ENCODE measurements at places on chromosomes 5 and 9.
A peak's percentile ranks its signal among the peaks of the same experiment; 100 is the strongest.

- H3K27ac ChIP-seq, result no peak overlapping the region
- no peaks in the 10 kb centered on the region for H3K36me3 ChIP-seq
- H3K4me1 ChIP-seq, result no peaks in the 10 kb centered on the region
- DNase-seq, result no peak
These were observed 15.6 kb downstream of the TICAM2 start for GRCh38 chr5:115586525-115587146.

DNA sequence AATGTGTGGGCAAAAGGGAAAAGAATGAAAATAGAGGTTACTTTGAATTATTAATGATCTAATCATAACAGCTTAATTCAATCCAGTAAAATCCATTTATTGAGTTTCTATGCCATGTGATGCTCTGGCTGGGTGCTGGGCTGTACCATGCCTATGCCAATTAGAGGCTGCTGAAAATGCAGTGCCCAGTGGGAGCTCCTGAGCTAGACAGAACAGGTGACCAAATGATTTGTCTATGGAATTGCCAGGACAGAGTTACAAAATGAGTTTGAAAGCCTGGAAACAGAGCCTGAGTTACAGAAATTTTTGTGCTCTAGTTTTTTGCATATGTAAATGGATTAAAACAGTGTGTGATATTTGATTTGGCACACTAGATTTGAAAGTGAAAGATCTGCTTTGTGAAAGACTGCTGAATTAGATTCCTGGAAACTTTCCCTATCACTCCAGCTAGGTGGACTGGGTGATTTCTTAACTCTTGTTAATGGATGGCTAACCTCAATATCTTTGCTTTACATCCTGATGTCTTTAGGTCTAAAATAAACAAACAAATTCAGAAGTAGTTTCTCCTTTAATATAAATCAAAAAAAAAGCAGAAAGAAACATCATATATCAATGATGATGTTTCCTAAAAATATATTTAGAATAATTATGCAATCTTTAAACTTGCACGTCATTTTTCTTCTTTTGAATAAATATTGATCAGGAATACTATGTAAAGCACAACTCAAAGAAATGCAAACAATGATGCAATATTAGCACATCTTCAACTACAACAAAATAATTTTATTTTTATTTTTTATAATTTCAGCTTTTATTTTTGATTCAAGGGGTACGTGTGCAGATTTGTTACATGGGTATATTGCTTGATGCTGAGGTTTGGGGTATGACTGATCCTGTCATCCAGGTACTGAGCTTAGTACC lies 194.8 kb upstream of the FBXL7 start:
- H3K36me3 ChIP-seq, result no peaks in the 10 kb centered on the region
- DNase-seq, result no peak
- no peak overlapping the region for H3K27ac ChIP-seq
- H3K4me1 ChIP-seq, result no peaks in the 10 kb centered on the region
- H3K4me3 ChIP-seq, result no peak overlapping the region

DNA sequence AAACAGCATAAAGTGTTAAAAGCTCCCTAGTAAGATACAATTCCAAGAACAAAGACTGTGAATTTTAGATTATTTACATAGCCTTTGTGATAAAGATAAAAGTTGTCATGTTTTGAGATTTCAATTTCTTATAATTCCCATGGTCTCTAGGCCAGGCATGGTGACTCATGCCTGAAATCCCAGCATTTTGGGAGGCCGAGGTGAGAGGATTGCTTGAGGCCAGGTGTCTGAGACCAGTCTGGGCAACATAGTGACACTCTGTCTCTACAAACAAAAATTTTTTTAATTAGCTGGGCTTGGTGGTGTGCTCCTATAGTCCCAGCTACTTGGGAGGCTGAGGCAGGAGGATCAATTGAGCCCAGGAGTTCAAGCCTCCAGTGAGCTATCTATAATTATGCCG lies 48.1 kb downstream of the BDP1 start:
- no peak overlapping the region for H3K4me3 ChIP-seq
- no peaks in the 10 kb centered on the region for H3K27me3 ChIP-seq
- H3K4me1 ChIP-seq, result no peaks in the 10 kb centered on the region
- no peak overlapping the region for H3K27ac ChIP-seq
- peaks cover 51% of the 10 kb centered on the region for H3K36me3 ChIP-seq

- no peaks in the 10 kb centered on the region for H3K27me3 ChIP-seq
- no peaks in the 10 kb centered on the region for H3K36me3 ChIP-seq
- no peak overlapping the region for H3K27ac ChIP-seq
- DNase-seq, result no peak
These were observed 282.2 kb downstream of the MED10 start for GRCh38 chr5:6096101-6096500.

- H3K4me1 ChIP-seq, result no peaks in the 10 kb centered on the region
- no peak overlapping the region for H3K27ac ChIP-seq
- no peaks in the 10 kb centered on the region for H3K36me3 ChIP-seq
- no peak overlapping the region for H3K4me3 ChIP-seq
- no peaks in the 10 kb centered on the region for H3K27me3 ChIP-seq
These were observed 12.2 kb upstream of the GPR151 start for GRCh38 chr5:146528236-146528635.

GRCh38 chr5:114469372-114469771 lies 107.5 kb downstream of the KCNN2 start:
- no peak overlapping the region for H3K4me3 ChIP-seq
- H3K27ac ChIP-seq, result no peak overlapping the region
- H3K36me3 ChIP-seq, result no peaks in the 10 kb centered on the region
- peaks cover 17% of the 10 kb centered on the region for H3K4me1 ChIP-seq
- no peak for DNase-seq
- H3K27me3 ChIP-seq, result no peaks in the 10 kb centered on the region

DNA sequence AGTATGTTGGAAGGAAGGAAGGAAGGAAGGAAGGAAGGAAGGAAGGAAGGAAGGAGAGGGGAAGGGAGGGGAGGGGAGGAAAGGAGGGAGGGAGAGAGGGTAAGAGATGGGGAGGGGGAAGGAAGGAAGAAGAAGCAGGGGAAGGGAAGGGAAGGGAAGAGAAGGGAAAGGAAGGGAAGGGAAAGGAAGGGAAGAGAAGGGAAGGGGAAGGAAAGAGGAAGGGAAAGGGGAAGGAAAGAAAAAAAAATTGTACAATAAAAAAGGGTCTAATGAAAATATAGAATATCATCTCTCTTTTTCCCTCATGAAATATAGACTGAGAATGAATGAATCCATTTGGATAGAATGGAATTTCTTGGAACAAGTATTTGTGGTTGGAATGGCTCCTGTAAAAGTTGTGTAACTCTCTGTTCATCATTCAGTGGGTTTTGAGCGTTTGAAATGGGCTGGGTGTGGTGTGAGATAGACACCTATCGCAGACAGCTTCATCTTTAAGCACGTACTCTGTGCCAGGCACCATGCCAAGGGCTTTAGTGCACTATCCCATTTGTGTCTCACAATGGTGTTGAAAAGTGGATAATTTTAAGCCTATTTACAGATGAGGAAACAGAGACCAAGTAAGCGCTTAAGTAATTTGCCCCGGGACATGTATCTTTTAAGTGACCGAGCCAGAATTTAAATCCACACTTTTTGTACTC lies 11.6 kb upstream of the PAPPA start:
- no peaks in the 10 kb centered on the region for H3K4me1 ChIP-seq
- peaks cover 4% of the 10 kb centered on the region for H3K27me3 ChIP-seq
- no peak overlapping the region for H3K27ac ChIP-seq
- DNase-seq, result no peak
- H3K36me3 ChIP-seq, result no peaks in the 10 kb centered on the region

GRCh38 chr5:21654-22233 lies 70.2 kb upstream of the PLEKHG4B start:
- no peaks in the 10 kb centered on the region for H3K27me3 ChIP-seq
- DNase-seq, result no peak
- H3K27ac ChIP-seq, result no peak overlapping the region

- H3K36me3 ChIP-seq, result no peaks in the 10 kb centered on the region
- no peak for DNase-seq
- no peaks in the 10 kb centered on the region for H3K27me3 ChIP-seq
- no peak overlapping the region for H3K4me3 ChIP-seq
- no peaks in the 10 kb centered on the region for H3K4me1 ChIP-seq
These were observed 1.7 kb upstream of the RECK start for GRCh38 chr9:36035006-36035405.

DNA sequence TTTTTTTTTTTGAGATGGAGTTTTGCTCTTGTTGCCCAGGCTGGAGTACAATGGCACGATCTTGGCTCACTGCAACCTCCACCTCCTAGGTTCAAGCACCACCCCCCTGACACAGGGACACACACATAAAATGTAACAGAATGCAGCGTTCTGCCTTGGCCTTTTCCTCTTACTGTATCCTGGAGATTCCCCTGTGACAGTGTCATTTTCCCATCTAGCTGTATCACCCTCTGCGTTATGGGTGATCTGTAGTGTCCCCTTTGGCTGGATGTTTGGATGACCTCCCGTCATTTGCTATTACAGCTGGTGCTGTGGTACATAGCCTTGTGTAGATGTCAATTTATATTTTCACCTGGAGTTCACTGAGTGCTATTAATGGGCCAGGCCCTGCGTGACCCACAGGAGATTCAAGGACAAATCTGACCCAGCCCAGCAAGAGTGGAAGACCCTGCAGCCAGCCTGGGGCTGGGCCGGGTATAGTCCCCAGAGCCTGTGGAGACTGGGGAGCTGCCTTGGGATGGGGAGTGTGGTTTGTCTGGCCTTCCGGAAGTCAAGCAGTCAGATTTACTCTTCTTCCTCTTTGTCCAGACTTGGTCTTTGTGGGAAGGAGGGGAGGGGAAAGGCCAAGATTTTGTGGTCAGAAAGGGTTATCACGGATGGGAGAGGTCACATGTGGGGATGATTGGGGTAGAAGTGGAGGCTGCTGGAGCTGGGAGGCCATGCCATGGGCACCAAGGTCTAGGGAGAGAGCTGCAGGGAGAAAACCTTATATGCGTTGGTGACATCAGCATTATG lies 43.6 kb downstream of the ERGIC1 start:
- no peaks in the 10 kb centered on the region for H3K36me3 ChIP-seq
- H3K4me3 ChIP-seq, result no peak overlapping the region
- H3K27ac ChIP-seq, result no peak overlapping the region
- no peak for DNase-seq
- no peaks in the 10 kb centered on the region for H3K27me3 ChIP-seq

DNA sequence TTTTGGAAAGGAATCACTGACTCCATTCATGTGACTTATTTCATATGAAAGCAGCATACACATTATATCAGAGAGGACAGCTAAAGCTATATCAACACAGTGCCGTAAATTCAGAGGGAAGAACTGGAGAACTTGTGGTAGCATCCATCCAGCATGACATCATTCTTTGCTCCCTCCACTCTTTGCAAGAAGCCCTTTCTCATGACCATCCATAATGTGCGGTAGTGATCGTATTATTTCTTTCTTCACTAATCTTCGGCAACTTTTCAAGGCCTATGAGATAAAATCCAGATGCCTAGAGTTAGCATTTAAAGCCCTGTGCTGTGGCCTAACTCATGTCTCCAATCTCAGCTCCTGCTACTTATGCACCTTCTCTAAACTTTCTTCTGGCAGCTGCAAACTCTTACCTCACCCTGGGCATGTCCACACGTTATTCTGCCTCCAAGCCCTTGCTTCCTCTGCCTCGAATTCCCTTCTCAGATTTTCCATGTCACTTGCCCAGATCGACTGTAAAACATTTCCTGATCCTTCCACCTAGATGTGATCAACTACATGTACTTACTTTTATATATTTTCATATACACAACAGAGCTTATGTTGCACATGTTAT lies 307.3 kb upstream of the SGCD start:
- H3K4me1 ChIP-seq, result no peaks in the 10 kb centered on the region
- H3K27me3 ChIP-seq, result no peaks in the 10 kb centered on the region
- H3K27ac ChIP-seq, result no peak overlapping the region

GRCh38 chr5:111720333-111720890 lies 36.6 kb downstream of the NREP start:
- no peaks in the 10 kb centered on the region for H3K27me3 ChIP-seq
- H3K36me3 ChIP-seq, result no peaks in the 10 kb centered on the region
- no peak for DNase-seq
- H3K4me1 ChIP-seq, result no peaks in the 10 kb centered on the region
- no peak overlapping the region for H3K27ac ChIP-seq
- no peak overlapping the region for H3K4me3 ChIP-seq

- H3K36me3 ChIP-seq, result no peaks in the 10 kb centered on the region
- H3K4me3 ChIP-seq, result no peak overlapping the region
- no peaks in the 10 kb centered on the region for H3K27me3 ChIP-seq
- no peak overlapping the region for H3K27ac ChIP-seq
- DNase-seq, result no peak
These were observed 101.9 kb downstream of the MTRR start for GRCh38 chr5:7970816-7971215.

GRCh38 chr9:105168870-105169319 lies 75.6 kb upstream of the SLC44A1 start:
- no peaks in the 10 kb centered on the region for H3K27me3 ChIP-seq
- no peak overlapping the region for H3K27ac ChIP-seq
- H3K36me3 ChIP-seq, result no peaks in the 10 kb centered on the region
- H3K4me1 ChIP-seq, result no peaks in the 10 kb centered on the region

- H3K36me3 ChIP-seq, result no peaks in the 10 kb centered on the region
- H3K4me1 ChIP-seq, result no peaks in the 10 kb centered on the region
- no peak overlapping the region for H3K4me3 ChIP-seq
- no peak for DNase-seq
- H3K27ac ChIP-seq, result no peak overlapping the region
These were observed 293.4 kb downstream of the YTHDC2 start for GRCh38 chr5:113806904-113807303.

- peak; percentile 86 for DNase-seq
- H3K4me1 ChIP-seq, result no peaks in the 10 kb centered on the region
- no peak within 1 kb of the TSS for H3K27ac ChIP-seq
- H3K4me3 ChIP-seq, result peak within 1 kb of the TSS; percentile 83
- H3K36me3 ChIP-seq, result no peaks in the 10 kb centered on the region
- no peaks in the 10 kb centered on the region for H3K27me3 ChIP-seq
These were observed at the start of gene RETREG1 for GRCh38 chr5:16616536-16617273. RETREG1 (minus strand) TSS chr5:16616997; CDS start chr5:16616971, 26 bp downstream.

GRCh38 chr5:81520769-81521168 lies 126.8 kb upstream of the ACOT12 start:
- no peaks in the 10 kb centered on the region for H3K27me3 ChIP-seq
- no peaks in the 10 kb centered on the region for H3K36me3 ChIP-seq
- H3K4me3 ChIP-seq, result no peak overlapping the region

DNA sequence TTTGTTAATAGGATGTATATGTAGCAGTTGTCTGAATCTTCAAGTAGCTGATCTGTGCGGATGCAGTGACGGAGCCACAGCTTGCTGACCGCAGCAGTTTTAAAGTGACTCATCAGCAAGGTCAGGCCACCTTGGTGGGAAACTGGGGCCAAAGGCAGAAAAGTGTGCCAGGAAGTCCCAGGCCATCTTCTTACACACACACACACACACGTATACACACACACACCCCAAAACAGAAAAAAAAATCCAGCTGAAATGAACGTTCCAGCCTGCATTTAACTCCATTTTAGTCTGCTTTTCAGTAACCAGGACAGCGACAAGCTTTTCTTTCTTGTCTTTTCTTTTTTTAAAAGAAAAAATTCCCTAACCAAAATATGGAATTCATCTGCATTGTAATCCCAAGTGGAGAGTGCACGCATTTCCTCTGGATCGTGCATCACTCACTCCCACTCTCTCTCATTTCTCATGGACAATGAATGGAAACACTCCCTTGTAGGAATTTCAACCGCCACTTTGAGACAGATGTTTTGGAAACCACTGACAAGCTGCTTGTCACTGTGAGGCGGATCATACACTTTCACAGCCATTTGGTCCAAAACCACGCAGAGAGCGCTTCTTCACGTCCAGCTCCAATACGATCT lies 103.9 kb downstream of the LHFPL2 start:
- H3K27me3 ChIP-seq, result no peaks in the 10 kb centered on the region
- no peak for DNase-seq
- no peaks in the 10 kb centered on the region for H3K4me1 ChIP-seq
- no peak overlapping the region for H3K4me3 ChIP-seq
